ENCODE measurements at places on chromosomes 12 and 14.

GRCh38 chr14:23605931-23606585 lies 27.5 kb upstream of the JPH4 start:
- no peak for DNase-seq

- no peak for DNase-seq
Observed at GRCh38 chr12:49104822-49105221, 5.8 kb downstream of the LMBR1L start.

DNA sequence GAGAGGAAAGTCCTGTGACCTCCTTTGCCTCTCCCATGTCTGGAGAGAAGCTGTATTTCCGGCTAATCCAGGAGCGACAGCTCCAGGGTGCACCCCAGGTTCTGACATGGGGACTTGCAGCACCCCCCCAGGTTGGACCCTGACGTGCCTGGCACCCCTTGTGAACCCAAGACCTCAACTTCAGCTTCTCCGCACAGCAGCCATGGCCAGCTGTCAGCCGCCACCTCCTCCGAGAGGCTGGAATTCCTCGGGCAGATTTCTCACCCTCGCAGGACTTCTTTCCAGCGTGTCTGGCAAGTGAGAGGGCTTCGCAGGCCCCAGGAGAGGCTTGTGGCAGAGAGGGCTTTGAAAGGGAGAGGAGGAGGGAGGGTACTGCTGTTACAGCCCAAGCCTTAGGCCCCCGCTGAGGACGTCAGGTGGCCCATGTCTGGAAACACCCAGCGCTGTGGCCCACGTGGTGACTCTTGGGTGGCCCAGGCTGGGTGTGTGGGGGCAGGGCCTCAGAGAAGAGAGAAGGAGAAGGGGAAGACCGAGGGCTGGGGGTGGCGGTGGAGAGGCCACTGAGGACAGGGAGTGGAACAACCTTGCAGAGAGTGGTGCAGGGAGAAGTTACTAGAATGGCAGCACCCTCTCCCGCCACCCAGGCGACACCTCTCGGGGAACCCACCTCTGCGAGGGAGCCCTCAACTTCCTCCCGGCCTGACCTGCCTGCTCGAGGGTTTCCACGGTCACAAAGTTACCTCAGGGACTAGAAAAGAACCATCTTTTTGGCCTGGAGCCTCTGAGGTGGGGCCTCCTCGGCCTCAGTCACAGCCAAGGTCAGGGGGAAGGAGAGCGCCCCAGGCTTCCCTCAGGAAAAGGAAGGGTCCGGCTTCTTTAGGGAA lies 11.7 kb upstream of the RPS6KL1 start:
- no peak for DNase-seq

DNA sequence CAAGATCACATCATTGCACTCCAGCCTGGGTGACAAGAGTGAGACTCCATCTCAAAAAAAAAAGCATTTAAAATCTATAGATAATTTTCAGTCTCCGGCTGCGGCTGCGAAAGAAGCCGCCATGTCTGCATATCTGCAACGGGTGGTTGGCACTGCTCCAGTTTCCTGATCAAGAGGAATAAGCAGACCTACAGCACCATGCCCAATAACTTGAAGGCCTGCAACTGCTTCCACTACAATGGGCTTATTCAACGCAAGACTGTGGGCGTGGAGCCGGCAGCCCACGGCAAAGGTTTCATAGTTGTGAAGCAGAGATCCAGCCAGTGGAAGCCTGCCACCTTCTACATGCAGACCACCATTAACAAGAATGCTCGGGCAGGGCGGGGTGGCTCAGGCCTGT lies 30.6 kb upstream of the EID3 start:
- DNase-seq = no peak

- DNase-seq = no peak
Observed at GRCh38 chr12:65648461-65648860, 175.8 kb upstream of the HMGA2 start.

GRCh38 chr14:58107947-58108552 lies 44.0 kb downstream of the ARMH4 start:
- peak; percentile 37 for DNase-seq

DNA sequence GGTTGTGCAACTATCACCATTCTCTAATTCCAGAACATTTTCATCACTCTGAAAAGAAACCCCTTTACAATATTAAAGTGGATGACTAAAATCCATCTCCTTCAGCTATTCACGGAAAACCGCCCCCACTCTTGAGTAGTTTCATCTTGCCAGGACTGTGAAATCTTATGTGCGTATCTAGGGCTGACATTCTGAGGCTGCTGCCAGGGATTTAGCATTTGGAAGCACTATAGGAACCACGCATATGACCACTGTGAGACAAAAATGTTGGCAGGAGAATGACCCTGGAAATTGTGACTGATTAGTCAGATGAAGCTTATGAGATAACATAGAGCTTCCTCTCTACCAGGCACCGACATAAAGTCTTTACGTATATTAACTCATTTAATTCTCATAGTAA lies 305.2 kb upstream of the PDE3A start:
- no peak for DNase-seq

GRCh38 chr14:103501921-103502669 lies 20.5 kb downstream of the CKB start:
- no peak for DNase-seq

DNA sequence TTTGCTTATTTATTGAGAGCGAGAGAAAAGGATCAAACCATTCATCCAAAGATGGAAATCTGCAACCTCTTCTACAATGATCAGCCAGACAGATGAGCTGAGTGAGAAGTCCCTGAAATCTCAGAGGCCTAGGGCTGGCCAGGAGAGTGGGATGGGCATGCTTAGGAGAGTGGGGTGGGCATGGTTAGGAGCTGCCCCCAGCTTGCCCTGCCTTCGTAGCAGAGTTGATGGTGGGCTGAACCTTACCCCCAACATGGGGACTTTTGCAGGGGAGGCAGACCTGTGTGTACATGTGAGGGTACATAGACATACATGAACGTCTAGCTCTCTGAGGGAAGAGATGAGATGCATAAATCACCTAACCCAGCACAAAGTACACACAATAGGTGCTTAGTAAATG lies 95.7 kb upstream of the ESRRB start:
- DNase-seq = no peak

GRCh38 chr14:33686218-33686617 lies 264.7 kb downstream of the EGLN3 start:
- no peak for DNase-seq

DNA sequence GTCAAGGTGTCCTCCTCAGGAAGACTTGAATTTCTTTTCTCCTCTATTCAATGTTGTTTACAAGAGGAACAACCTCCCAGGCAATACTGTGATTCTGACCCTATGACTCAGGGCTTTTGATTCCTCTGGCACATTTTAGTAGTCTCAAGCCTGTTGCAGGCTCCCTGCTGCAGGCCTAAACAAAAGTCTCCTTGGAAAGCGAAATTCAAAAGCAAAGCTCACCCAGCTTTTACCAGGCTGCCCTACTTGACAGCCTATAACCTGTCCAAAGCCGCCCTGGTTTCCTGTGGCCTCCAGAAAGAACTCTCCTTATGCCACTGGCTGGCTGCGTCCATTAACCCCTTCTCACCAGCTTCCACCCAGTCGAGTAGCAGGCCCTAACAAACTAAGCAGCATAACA lies 11.6 kb downstream of the FGD6 start:
- DNase-seq = no peak

- peak; percentile 43 for DNase-seq
Observed at GRCh38 chr12:94150240-94151121, 2.1 kb downstream of the PLXNC1 start.

DNA sequence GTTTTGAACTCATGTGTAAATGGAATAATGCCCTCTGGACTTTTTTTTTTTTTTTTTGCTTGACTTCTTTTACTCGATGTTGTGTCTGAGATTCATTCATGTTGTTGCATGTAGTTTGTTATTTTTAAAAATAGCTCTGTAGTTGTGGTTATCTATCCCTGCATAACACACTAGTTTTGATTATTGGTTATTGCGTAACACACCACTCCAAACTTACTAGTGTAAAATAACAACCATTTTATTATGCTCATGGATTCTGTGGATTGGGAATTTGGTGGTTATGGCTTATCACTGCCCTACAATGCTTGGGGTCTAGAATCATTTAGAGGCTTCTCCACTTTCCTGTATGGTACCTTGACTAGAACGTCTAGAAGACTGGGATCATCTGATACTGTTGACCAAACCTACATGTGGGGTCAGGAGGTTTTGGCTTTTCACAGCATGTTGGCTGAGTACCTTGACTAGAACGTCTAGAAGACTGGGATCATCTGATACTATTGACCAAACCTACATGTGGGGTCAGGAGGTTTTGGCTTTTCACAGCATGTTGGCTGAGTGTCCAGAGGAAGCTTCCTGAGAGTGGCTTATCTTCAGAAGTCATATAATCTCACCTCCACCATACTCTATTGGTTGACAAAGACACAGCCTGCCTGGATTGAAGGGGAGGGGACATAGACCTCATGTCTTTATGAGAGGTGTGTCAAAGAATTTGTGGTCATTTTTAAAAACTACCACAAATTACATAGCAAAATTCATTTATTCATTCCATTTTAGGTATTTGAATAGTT lies 11.6 kb downstream of the VRK1 start:
- no peak for DNase-seq

DNA sequence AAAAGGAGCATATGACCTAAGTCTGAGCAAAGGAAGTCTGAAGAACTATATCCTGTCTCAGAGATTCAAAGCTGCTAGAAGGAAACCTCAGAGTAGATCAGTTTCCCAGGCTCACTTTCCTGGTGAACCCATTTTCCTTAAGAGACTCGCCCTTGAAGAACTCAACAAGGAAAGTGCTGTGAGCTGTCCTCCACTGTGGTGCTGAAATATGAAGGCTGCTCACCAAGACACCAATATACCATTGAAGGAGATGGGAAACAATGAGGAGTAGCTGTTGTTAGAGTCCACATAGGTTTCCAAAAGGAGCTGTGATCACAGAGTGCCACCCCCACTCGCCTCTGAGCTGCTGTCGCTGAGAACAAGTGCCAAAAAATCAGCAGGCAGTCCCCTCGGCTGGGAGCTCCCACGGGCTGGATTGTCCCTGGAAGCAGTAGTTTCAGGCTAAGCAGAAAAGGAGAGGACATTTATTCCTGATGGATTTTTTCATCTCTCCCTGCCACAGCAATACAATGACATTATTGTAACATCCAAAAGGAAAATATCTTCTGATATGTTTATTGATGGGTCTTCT lies 282.1 kb downstream of the RPS29 start:
- DNase-seq = no peak

DNA sequence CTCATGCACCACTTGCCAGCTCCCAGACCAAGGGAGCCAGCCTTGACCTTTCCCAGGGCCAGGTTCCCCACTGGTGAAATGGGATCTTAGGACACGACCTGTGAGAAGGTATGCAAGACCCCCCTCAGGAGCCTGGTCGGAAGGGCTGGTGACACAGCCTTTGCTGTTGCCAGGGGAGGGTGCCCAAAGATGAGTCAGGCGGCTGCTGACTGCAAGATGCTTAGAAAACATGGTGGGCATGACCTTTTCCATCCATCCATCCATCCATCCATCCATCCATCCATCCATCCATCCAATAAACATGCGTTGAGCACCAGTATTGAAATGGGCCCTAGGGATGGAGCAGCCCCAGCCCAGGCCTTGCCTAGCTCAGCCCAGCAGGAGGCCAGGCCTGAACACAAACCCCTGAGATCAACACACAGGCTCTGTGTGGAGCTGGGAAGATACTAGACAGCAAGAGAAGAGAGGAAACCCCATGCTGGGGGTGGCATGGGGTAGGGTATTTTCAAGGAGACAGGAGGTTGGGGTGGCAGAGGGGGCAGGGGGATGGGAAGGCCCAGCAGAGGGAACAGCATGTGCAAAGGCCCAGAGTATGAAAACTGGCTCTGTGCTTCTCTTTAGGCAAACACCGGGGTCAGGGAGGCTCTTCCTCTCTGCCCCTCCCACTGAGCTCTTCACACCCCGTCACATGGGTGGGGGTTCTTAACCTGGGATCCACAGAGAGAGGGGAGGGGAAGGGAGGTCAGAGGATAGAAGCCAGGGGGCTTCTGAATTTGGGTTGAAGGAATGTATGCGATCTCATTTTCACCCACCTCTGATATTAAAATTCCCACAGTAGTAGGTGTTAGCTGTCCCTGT lies 26.2 kb upstream of the YY1 start:
- no peak for DNase-seq

DNA sequence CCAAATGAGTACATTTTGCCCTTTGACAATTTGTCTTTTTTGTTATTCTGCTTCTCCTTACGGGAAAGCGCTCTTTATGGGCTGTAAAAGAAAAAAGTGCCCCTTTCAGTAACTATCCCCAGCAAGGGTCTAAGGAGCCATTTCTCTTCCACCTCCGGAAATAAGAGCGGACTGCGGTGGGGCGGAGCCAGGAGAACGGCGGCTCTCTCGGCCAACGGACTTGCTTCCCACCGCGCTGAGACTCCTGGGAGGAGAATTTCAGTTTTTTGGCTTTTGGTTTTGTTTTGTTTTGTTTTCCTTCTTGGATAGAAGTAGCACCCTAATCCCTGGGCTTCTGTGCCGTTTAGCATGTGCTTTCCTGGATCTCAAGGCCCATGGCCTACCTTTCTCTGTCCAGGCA lies 43.5 kb downstream of the ZNF641 start:
- no peak for DNase-seq

GRCh38 chr12:6763380-6763779 lies 2.8 kb upstream of the PTMS start:
- no peak for DNase-seq

DNA sequence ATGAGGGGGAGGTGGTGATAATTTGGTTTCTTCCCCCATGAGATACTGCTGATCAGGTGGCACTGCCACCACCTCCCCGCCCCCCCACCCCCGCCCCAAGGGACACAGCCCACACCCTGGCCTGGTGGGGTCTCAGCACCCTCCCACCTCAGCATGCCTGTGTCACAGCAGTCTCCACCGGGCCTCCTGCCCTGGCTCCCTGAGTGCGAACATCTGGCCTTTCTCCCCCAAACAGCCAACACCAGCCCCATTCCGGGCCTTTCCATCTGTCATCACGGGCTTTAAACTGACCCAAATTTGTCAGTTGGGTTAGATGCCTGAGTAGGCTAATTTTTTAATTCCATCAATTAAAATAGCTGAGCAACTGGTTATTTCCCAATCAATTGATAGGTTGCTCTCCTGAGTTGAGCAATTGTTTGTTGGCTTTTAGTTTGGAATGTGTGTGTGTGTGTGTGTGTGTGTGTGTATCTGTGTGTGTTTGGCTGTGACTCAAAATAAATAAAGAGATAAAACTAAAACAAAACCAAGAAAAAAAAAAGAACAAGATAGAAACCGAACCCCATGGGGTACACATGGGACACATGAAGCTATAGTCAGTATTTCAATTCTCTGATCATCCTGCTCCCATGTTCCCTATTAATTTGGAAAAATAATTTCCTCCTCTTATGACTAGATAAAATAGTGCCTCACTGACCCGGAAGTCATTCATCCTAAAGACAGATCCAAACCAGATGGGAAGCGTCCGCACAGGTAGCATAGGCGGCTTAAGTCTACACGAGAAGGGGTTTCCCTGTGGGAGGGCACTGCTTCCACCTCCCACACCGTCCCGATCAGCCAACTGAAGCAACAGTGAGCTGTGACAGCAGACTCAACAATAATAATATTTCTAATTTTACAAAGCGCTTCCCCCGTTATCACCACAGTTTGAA lies 7.4 kb downstream of the SERPINA12 start:
- DNase-seq = no peak

DNA sequence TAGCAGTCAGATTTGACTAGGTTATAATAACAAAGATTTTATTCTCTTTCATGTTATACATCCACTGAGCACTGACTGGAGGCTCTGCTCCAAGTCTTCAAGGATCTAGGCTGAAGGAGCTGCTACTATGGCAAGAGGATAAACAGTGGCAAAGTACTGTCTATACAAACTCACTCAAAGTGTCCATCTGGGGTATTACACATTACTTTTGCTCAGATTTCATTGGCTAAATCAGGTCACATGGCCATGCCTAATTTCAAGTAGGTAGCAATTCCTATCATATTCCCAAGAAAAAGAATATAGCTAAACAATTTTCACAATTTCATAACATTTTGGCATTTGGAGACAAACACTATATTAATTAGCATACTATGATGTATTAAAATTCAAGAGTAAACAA lies 40.9 kb downstream of the CDK17 start:
- DNase-seq = no peak

Data from NCI-H1092 (cell line).